CD8-positive, alpha-beta T cell (primary cell): ENCODE measurements at places on chromosomes 3 and 15. TPM values are rescaled to one million over a fixed set of nuclear protein-coding genes. Genes with fewer than 3 reads are reported as not detected.

Gene FAM81A
- total RNA-seq = not detected

Gene COLQ
- total RNA-seq = 3.9 TPM

GRCh38 chr3:76487446-76487845, 552.5 kb upstream of the ROBO2 start:
- DNase-seq = no peak

- no peak for DNase-seq
These were observed 118.0 kb downstream of the ABI3BP start for GRCh38 chr3:100875239-100875638.

- DNase-seq = no peak
These were observed 58.2 kb downstream of the CFAP20DC start for GRCh38 chr3:58991623-58992022.

GRCh38 chr3:152321200-152321954, 52.6 kb downstream of the MBNL1 start:
- DNase-seq = no peak

DNA sequence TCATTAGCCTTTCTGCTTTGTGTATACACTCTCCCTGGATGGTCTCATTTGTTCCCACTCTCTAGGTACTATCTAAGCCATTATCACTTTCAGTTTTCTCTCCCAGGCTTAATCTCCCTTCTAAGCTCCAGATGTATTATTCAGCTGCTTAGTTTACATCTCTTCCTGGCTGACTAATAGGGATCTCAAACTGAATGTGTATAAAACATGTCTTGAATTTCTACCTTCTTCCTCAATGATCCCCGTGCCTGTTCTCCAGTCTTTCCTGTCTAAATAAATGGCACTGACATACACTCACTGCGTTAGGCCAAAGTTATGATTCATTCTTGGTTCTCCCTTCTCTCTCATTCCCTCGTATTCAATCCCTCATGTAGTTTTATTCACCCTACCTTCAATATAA, 127.3 kb downstream of the NR2F2 start:
- no peak for DNase-seq
